ENCODE measurements at places on chromosomes 5 and 9. TPM values are rescaled to one million over a fixed set of nuclear protein-coding genes. Genes with fewer than 3 reads are reported as not detected.

GRCh38 chr9:14271093-14271673, 42.8 kb downstream of the NFIB start:
- peak; percentile 43 for DNase-seq
- H3K27me3 ChIP-seq: no peaks in the 10 kb centered on the region
- H3K4me1 ChIP-seq: peaks cover 38% of the 10 kb centered on the region
- no peak overlapping the region for H3K4me3 ChIP-seq

GRCh38 chr5:169873642-169874041, 106.7 kb downstream of the INSYN2B start:
- no peaks in the 10 kb centered on the region for H3K36me3 ChIP-seq
- H3K27me3 ChIP-seq: no peaks in the 10 kb centered on the region
- no peak for DNase-seq

DNA sequence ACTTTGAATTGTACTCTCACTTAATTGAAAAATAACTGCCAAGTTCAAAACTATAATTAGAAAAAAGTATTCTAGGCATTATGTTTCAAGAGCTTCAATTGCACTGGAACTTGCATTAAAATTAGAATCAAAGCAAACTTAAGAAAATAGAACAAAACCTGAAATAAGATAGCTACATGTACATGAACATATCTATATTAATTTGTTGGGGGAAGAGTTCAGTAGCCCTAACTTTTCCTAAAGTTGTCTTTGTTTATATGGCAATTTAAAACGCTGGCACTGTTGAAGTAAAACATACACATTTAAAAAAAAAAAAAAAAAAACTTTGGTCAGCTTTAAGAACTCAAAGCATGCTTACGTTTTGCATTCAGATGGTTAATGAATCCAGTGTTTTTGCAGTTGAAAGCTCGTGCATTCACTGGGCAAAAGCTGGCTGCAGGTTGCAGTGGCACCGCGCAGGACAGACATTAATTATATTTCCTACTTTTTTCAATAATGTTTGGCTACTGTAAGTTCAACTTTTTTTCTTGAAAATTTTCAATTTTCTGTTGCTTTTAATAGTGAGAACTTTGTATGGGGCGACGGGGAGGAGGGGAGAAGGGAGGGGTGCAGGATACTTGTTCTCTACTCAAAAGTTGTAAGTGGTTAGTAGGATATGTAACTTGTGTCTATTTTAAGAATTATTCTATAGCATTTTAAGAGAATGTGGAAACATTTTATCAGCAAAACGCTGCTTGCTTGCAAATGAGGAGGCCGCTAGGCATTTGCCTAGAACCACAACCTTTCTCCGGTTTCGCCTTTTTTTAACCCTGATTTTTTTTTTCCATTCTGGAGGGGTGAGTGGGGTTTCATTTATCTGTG, 3.9 kb downstream of the NR2F1 start:
- no peaks in the 10 kb centered on the region for H3K4me1 ChIP-seq
- no peaks in the 10 kb centered on the region for H3K36me3 ChIP-seq
- peaks cover 14% of the 10 kb centered on the region for H3K27me3 ChIP-seq
- DNase-seq: no peak

GRCh38 chr9:137851516-137852267, 25.9 kb upstream of the CACNA1B start:
- H3K27ac ChIP-seq: no peak overlapping the region
- H3K27me3 ChIP-seq: no peaks in the 10 kb centered on the region
- no peaks in the 10 kb centered on the region for H3K36me3 ChIP-seq
- no peak overlapping the region for H3K4me3 ChIP-seq

Gene ZNF354C
- total RNA-seq: 1.4 TPM

DNA sequence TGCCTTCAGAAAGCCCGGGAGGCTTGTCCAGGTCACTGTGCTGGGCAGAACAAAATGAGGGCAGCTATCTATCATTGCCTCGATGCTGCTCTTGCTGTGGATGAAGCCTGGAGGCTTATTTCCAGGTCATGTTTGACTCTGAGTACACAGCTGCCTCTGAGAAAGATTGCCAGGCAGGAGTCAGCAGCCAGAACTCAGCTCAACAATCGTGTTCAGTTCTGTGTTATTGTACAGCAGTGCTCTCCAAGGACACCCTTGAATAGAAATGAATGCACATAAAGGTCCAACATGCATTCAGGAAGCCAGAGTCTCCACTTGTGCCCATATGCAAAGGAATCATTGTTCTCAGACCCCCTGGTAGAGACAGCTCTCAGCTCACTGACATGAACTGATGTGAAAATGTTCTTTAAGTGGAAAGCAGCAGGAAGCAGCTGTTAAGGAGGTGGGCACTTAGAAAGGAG, 61.7 kb upstream of the ZFR start:
- no peak for DNase-seq
- H3K27ac ChIP-seq: no peak overlapping the region
- H3K4me3 ChIP-seq: no peak overlapping the region

GRCh38 chr9:69357821-69358220, 32.8 kb downstream of the ENTREP1 start:
- H3K4me1 ChIP-seq: no peaks in the 10 kb centered on the region
- H3K36me3 ChIP-seq: no peaks in the 10 kb centered on the region
- H3K27me3 ChIP-seq: no peaks in the 10 kb centered on the region
- no peak overlapping the region for H3K27ac ChIP-seq
- H3K4me3 ChIP-seq: no peak overlapping the region

Gene TAF11L10
- total RNA-seq: not detected

- DNase-seq: no peak
- H3K27ac ChIP-seq: no peak overlapping the region
- no peaks in the 10 kb centered on the region for H3K36me3 ChIP-seq
- no peak overlapping the region for H3K4me3 ChIP-seq
Measured at GRCh38 chr5:57779383-57780223, 297.0 kb upstream of the ACTBL2 start.

DNA sequence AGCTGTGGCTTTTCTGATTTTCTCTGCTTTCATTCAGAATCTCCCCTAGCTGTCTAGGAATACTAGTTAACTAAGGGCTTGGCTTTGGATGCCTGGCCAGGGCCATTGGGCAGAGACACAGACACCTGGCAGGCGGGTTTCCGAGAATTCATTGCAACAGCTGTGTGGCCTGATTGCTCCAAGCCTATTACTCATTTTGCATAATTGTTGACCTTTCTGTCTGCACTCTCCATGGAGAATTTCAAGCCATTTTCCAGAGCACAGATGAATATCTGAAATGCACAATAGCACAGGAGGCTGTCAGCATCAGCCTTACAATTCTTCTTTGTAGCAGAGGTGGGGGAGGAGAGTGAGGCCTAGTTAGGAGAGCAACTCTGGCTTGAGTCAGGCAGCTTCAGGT, 310.5 kb downstream of the DMAC1 start:
- H3K27ac ChIP-seq: no peak overlapping the region
- no peaks in the 10 kb centered on the region for H3K36me3 ChIP-seq

Gene MACROH2A1
- total RNA-seq: 25.7 TPM

GRCh38 chr9:694403-695154, 146.9 kb upstream of the DMRT1 start:
- H3K4me3 ChIP-seq: no peak overlapping the region
- H3K36me3 ChIP-seq: no peaks in the 10 kb centered on the region
- DNase-seq: no peak

Gene DRD1
- not detected for total RNA-seq

Gene CDKN2A
- 1.9 TPM for total RNA-seq

- no peaks in the 10 kb centered on the region for H3K4me1 ChIP-seq
- H3K27ac ChIP-seq: no peak overlapping the region
- H3K36me3 ChIP-seq: no peaks in the 10 kb centered on the region
- DNase-seq: no peak
Measured at GRCh38 chr9:89274838-89275237, 36.2 kb upstream of the CKS2 start.

- no peaks in the 10 kb centered on the region for H3K4me1 ChIP-seq
- H3K27me3 ChIP-seq: no peaks in the 10 kb centered on the region
- no peak overlapping the region for H3K4me3 ChIP-seq
- H3K27ac ChIP-seq: no peak overlapping the region
Measured at GRCh38 chr9:114163517-114163951, 8.2 kb downstream of the COL27A1 start.

Gene NR4A3
- 3.1 TPM for total RNA-seq

Gene CCDC180
- 3.4 TPM for total RNA-seq

Gene SERF1A
- 1.9 TPM for total RNA-seq

DNA sequence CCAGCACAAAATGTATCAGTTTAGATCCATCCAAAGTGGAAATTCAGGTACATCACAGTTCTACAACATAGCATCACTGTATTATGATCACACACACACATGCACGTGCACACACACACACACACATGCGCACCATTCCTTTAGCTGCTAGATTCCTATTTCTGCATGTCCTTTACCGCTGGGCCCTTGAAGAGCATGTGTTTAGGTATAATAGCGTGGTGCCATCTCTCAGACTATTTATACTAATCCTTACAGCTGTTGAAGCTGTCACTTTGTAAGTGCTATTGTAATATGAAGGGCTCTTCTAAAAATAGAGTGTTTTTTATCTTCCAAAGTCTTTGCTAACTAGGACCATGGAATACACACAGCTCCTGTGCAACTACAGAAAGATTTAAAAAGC, 308.8 kb upstream of the TRPC7 start:
- no peaks in the 10 kb centered on the region for H3K4me1 ChIP-seq
- no peaks in the 10 kb centered on the region for H3K36me3 ChIP-seq
- H3K27me3 ChIP-seq: no peaks in the 10 kb centered on the region
- DNase-seq: no peak

Gene TGFBR1
- 16.9 TPM for total RNA-seq

DNA sequence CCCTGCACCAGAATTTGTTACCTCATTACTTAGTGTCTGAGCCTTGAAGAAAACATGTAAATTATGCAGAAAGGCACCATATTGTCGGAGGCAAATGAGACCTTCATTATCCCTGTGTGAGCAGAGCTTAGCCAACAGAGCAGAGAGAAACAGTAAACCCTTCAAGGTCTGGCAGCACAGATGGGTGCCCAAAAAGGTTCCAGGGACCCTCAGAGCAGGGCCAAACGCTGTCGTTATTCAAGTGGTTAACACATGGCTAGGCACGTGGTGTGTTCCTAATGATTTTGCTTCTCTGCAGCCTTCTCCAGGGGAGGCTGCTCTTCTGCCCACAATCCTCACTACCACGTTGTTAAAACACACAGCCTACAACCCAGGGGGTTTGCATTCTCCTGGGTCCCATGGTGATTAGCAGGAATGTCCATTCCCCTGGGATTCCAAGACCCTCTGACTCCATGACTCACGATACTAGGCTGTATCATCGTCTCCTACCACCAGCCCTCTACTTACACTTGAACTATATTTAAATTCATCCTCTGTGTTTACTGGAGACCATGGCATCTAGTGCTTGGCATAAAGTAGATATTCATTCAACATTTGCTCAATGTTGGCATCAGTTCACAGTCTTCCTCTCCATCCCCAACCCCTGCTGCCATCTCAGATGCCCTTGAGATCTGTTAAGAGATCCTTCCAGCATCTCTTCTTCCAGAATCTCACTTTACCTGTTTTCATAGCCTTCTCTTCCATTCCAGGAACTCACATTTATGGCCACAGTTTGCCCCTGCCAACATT, 174.5 kb upstream of the RAD23B start:
- H3K4me1 ChIP-seq: no peaks in the 10 kb centered on the region
- no peaks in the 10 kb centered on the region for H3K36me3 ChIP-seq
- H3K4me3 ChIP-seq: no peak overlapping the region
- no peak overlapping the region for H3K27ac ChIP-seq
- DNase-seq: no peak

GRCh38 chr9:136023410-136024225, 62.4 kb upstream of the UBAC1 start:
- no peaks in the 10 kb centered on the region for H3K27me3 ChIP-seq
- DNase-seq: peak; percentile 38
- no peak overlapping the region for H3K27ac ChIP-seq
- no peaks in the 10 kb centered on the region for H3K36me3 ChIP-seq

DNA sequence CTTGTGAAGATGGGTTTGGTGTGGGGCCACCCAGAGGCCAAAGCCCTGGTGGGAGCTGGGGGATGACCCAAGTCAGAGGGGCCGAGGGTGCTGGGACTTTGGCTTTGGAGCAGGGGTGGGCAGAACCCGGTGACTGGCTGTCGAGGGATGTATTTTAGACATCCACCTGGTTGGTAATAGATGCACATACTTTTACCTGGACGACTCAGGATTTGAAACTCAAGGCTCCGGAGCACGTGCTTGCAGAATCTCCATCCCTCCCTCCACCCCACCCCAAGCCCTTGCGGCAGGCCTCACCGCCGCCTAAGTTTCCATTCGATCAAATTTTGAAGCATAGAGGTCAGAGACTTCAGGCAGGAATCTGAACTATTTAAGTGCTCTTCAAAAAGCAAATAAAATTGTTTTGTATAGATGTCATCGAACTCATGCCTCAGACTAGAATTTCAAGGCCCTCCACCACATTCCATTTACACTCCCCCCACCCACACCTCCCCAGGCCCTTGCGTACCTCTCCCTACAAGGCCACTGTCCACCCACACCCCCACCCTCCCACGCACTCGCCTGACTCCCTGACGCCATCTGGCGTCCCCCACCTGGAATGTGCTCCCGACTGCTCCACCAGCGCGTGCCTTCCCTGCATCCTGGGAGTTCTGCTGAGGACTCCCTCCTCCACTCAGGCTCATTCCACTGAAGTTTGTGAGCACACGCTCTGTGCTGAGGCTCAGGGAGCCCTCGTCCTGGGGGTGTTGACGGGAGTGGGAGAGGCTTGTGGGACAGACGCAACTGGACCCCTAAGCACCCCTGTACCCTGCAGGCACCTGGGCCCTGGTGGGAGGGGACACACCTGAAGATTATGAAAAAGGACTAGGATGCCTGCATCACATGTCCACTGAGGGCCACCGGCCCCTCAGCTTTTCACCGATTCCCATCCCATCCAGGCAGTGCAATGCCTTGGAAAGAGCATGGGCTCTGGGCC, 56.4 kb upstream of the RPL26L1 start:
- no peak overlapping the region for H3K4me3 ChIP-seq
- H3K4me1 ChIP-seq: peaks cover 52% of the 10 kb centered on the region
- H3K27ac ChIP-seq: peak overlapping the region; percentile 99
- H3K27me3 ChIP-seq: no peaks in the 10 kb centered on the region
- DNase-seq: peak; percentile 81

GRCh38 chr9:121765021-121765950, 113.9 kb downstream of the DAB2IP start:
- DNase-seq: peak; percentile 83
- H3K36me3 ChIP-seq: peaks cover 42% of the 10 kb centered on the region
- H3K27ac ChIP-seq: peak overlapping the region; percentile 85
- H3K27me3 ChIP-seq: no peaks in the 10 kb centered on the region
- H3K4me1 ChIP-seq: peaks cover 16% of the 10 kb centered on the region

Gene LRRC70
- total RNA-seq: 0.63 TPM

GRCh38 chr5:80204808-80205614, 50.8 kb downstream of the SERINC5 start:
- H3K36me3 ChIP-seq: no peaks in the 10 kb centered on the region
- H3K27ac ChIP-seq: peak overlapping the region; percentile 23
- peak; percentile 35 for DNase-seq
- no peak overlapping the region for H3K4me3 ChIP-seq
- peaks cover 34% of the 10 kb centered on the region for H3K4me1 ChIP-seq

Gene GCNT4
- total RNA-seq: 6.4 TPM

GRCh38 chr5:149439899-149440542, 60.9 kb upstream of the IL17B start:
- H3K27me3 ChIP-seq: no peaks in the 10 kb centered on the region
- H3K4me3 ChIP-seq: no peak overlapping the region
- DNase-seq: no peak
- H3K27ac ChIP-seq: no peak overlapping the region
- H3K4me1 ChIP-seq: no peaks in the 10 kb centered on the region
- H3K36me3 ChIP-seq: no peaks in the 10 kb centered on the region

Gene ROPN1L
- total RNA-seq: 0.47 TPM

- DNase-seq: no peak
- H3K4me1 ChIP-seq: peaks cover 9% of the 10 kb centered on the region
- no peaks in the 10 kb centered on the region for H3K36me3 ChIP-seq
- H3K4me3 ChIP-seq: no peak overlapping the region
Measured at GRCh38 chr5:62431735-62432620, 19.4 kb downstream of the IPO11 start.

Gene PRRC2B
- 132 TPM for total RNA-seq
